NCI-H2171 treated with DMSO at 0.1 percent for 48 hours (cell line): ENCODE measurements at places on chromosomes 1 and 21.

- DNase-seq, result no peak
Observed at GRCh38 chr1:231563247-231563646, 34.8 kb downstream of the TSNAX start.

- DNase-seq, result peak; percentile 10
Observed at GRCh38 chr1:69305621-69306020, 262.1 kb upstream of the LRRC7 start.

GRCh38 chr1:164177118-164177517 is 381.9 kb upstream of the PBX1 start:
- no peak for DNase-seq

GRCh38 chr1:29292344-29292743 is 56.0 kb downstream of the PTPRU start:
- DNase-seq, result no peak

GRCh38 chr1:43275826-43276620 is 6.2 kb downstream of the TMEM125 start:
- no peak for DNase-seq

- peak; percentile 69 for DNase-seq
Observed at GRCh38 chr1:63892632-63893395, 119.0 kb downstream of the ROR1 start.

- no peak for DNase-seq
Observed at GRCh38 chr1:150912623-150913022, 13.5 kb upstream of the SETDB1 start.

GRCh38 chr1:212367474-212368072 is 47.1 kb downstream of the PACC1 start:
- DNase-seq, result no peak

DNA sequence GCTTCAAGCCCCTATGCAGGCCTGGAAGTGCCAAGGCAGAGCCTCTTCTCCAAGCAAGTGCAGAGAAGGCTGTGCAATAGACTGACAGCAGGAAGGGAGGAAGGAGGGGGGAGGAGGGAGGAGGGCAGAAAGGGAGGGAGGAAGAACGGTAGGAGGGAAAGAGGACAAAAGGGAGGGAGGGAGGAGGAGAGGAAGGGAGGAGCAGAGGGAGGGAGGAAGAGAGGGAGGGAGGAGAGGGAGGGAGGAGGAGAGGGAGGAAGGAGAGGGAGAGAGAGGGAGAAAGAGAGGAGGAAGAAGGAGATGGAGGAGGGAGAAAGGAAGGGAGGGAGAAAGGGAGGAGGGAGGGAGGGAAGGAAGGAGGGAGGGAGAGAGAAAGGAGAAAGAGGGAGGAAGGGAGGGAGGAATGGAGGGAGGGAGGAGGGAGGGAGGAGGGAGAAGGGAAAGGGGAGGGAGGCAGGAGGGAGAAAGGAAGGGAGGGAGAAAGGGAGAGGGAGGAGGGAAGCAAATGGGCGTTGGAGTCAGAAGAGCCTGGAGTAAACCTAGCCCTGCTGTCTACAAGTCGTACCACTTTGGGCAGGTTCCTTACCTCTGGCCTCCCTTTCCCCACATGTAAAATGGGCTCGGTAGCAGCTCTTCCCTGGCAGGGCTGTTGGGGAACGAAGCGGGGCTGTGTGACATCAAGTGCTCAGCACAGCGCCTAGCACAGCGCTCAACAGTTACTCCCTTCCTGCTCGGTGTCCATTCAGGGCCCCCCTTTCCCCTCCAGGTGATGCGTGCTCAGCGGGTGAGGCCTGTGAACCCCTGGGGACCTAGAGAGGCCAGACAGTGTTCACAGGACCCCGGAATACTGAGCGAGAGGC is 244.6 kb downstream of the NPHP4 start:
- DNase-seq, result peak; percentile 37

DNA sequence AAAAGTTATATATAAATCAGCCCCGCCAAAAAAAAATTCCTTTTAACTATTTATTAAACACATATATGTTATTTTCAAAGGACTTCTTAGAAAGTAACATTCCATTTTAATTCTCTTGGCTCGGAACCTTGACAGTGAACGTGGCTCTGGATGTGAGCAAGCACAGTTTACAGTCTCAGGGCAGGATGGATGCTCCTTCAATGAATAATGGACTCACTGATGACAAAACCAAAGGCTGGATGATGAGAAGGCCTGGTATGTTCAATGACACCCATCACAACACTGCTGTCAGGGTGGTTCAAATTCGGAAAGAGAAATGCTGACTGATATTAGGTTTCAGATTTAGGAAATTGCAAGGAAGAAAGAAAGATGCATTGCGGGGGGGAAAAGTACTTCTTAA is 148.8 kb downstream of the SIPA1L2 start:
- no peak for DNase-seq

DNA sequence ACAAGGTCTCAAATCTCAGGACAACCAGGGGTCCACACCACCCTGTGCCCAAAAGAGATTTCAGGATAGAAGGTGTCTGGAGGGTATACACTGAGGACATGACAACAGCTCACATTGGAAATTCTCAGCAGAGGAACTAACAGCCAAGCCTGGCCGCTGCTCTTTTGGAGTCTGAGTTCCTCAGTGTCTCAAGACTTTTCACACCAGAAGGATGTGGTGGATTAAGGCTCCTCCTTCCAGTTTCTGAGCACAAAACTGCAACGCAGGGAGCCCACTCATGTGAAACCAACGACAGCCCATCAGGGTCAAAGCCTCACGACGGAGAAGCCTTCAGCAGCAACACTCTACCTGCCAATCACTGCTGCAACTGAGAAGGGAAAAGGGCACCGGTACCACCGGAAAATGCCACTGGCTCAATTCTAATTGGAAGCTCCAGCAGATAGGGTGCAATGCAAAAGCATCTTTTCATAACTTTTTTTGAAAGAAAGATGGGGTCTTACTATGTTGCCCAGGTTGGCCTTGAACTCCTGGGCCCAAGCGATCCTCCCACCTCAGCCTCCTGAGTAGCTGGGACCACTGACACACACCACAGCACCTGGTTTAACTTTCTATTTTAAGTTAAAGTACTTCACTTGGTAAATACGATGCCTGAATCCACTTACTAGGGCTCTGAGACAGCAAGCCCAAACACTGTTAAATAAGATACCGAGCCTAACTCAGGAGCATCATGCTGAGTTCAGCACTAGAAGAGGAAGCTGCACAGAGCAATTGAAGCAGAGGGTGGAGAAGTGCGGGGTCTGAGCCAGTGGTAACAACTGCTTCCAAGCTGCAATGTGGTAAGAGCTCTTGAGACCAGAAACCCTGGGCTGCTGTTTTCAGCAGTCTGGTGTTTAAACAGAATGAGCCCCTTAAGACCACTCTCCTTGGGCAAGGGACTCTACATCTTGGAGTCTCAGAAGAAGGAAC is 7.8 kb downstream of the CAPZB start:
- no peak for DNase-seq

GRCh38 chr1:204192589-204193352 is 3.5 kb downstream of the KISS1 start:
- no peak for DNase-seq

DNA sequence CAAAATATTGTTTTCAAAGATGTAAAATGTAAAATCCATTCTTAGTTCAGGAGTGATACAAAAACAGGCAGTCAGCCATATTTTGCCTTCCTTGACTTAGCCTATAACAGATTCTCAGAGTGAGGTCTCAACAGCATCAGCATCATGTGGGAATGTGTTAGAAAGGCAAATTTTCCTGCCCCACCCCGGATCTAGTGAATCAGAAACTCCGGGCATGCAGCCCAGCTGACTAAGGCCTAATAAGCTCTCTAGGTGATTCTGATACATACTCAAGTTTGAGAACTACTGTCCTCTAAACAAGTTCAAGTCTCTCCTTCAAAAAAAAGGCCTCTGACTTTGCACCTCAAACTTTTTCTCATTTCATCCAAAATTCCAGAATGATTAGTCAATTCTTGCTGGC is 46.9 kb upstream of the PRRC2C start:
- no peak for DNase-seq

DNA sequence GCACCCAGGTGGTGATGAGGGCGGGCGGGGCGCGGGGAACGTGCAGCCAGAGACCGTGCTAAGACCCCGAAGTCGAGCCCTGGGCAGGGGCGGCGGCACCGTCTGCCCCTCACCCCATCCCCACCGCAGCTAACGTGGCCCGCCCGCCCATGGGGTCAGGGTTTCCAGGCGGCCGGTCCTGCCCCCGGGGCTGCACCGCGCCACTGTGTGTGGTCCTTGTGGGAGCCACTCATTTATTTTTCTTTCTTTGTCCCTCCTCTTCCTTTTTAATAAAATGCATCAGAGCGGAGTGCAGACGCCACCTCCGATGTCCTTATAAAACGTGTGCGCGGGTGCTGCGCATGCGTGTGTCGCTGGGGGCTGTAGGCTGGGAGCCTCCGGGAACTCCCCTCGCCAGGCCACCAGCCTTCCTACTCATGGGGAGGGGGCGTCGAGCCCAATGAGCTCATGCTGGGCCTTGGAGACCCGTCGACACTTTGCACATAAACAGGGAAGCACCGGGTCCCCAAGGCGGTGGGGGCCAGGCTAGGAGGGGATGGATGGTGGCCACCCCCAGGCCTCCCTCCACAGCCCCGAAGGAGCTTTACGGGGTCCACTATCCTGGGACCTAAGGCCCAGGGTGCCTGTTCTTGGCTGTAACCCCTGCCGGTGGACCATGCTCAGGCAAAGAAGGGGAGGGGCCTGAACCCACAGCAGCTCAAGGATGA is 59.9 kb downstream of the WNT9A start:
- DNase-seq, result no peak

DNA sequence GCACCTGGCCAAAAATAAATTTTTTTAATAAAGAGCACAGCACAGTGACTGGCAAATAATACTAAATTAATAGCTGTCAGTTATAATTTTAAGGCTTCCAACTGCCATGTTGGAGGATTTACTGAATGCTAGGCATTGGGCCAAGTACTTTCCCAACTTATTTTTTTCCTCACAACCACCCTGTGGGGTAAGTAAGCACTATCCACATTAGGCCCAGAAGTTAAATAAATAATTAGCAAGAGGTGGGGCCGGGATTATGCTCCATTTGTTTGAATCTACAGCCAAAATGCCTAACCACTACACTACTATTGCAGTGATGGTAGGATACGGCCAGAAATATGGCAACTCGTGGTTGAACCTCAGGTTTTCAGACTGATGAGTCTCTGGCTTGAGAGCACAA is 4.6 kb upstream of the TRNAU1AP start:
- DNase-seq, result no peak

DNA sequence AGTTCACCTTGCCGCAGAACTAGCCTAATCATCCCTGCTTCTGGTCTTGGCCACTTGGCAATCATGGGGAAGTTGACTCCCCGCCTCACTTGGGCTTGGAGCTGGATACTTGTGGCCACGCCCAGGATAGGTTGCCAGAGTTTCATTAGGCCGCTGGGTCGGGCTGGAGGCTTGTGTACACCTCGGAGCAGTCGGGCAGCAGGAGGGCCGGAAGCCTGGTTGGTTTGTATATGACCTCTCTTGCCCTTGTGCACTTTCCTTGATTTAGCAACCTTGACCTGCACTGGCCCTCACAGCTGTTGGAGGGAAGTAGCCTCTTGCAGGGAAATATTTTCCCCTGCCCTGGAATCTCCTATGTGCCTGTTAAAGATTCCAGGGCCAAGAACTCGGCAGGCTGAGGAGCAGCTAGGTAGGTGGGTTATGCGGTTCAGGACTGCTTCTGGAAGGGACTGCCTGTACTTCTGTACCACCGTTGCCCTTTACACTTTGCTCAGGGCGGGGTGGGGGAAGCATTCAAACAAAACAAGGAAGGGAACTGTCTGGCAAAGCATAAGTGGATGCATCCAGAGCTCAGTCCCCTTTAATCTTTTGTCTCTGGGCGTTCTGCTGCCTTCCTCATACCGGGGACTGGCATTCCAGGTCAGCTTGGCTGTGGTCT is 83.5 kb downstream of the UCK2 start:
- no peak for DNase-seq

GRCh38 chr1:192506741-192507155 is 68.8 kb upstream of the RGS1 start:
- no peak for DNase-seq

DNA sequence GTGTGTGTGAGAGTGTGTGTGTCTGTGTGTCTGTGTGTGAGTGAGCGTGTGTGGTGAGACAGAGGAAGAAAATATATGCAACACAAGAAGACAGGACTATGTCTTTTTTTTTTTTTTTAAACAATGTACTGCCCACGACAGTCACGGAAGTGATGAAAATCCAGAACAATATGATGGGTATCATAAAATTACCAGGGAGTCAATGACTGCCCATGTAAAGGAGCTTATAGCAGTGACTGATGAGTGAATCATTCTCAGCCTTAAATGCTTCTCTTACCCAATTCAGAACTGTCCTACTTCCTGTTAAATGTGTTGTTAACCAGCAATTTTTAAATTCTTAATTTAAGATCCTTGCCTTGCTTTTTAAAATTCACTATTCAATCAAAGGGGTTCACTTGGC is 46.6 kb downstream of the RGS7 start:
- DNase-seq, result no peak

GRCh38 chr1:40797668-40798010 is 14.1 kb downstream of the KCNQ4 start:
- no peak for DNase-seq

- peak; percentile 57 for DNase-seq
Observed at GRCh38 chr1:11736746-11737639, 1.1 kb downstream of the AGTRAP start.

- DNase-seq, result peak; percentile 22
Observed at GRCh38 chr21:19507682-19508260, 1104.2 kb upstream of the TMPRSS15 start.

GRCh38 chr1:166485620-166486019 is 318.8 kb upstream of the FAM78B start:
- DNase-seq, result no peak

DNA sequence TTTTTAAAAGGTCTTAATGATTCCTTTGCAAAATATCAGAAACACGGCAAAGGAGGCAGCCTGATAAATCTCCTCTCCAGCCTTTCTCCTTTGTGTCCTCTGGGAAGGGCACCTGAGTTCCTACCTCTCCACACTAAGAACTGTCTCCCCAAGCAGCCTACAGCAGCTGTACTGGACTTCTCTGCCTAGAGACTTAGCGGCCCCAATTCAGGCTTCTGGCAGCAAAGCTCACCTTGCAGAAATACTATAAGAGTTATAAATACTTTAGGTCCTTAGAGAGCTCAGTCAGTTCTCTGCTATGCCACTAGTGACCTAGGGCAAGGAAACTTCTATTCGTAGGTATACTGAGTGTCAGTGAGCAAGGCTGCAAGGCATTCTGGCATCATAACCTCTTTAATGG is 33.9 kb downstream of the LRRC52 start:
- no peak for DNase-seq

DNA sequence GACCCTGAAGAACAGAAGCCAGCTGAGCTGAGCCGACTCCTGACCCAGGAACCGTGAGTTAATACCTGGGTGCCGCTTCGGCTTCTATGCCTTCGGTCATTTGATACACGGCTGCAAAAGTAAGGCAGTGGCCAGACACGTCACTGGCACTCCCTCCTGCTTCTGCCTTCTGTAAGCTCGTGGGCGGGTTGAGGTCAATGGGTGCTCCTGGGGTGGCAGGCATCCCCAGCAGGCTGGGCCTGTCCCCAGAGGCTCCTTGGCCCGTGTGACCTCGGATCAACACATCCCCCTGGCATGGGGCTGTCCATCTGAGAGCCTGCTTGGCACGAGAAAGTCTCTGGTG is 35.7 kb upstream of the COL6A1 start:
- DNase-seq, result no peak

- peak; percentile 81 for DNase-seq
Observed at GRCh38 chr1:84077476-84078107, 66.5 kb upstream of the PRKACB start.
